Kidney tubule cell (primary cell): ENCODE measurements at places on chromosomes 2 and 18.

- no peak for DNase-seq
These were observed 84.8 kb upstream of the XIRP2 start for GRCh38 chr2:166803373-166804000.

GRCh38 chr2:138671566-138671965 lies 108.6 kb downstream of the NXPH2 start:
- DNase-seq: no peak

DNA sequence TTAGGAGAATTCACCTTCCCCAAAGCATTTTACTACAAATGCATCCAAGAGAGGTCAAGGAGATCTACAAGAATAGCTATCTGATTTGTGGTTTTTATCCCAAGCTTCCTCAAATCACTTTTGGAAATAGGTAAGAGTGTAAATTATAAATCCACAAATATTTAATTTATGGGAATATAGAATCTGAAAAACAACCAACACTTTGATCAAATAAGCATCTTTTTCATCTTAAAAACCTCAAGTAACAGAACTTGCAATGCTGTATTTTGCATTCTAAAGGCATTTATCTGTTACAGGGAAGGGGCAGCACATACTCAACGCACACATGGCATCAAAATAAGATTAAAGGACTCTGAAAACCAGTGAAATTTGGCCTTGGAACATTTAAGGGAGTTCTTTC lies 1.9 kb downstream of the ZNF385B start:
- no peak for DNase-seq

- DNase-seq: no peak
These were observed 294.4 kb upstream of the LRRTM4 start for GRCh38 chr2:77816618-77817017.

GRCh38 chr2:64144057-64145013 lies at the start of gene PELI1:
Gene PELI1, minus strand, starts transcription at chr2:64144420. Its CDS starts 36,110 bp downstream, at chr2:64108310.
- peak; percentile 99 for DNase-seq
